ENCODE measurements at places on chromosomes 12 and 14. TPM values are rescaled to one million over a fixed set of nuclear protein-coding genes. Genes with fewer than 3 reads are reported as not detected.

GRCh38 chr12:62783881-62784280 is 151.1 kb downstream of the PPM1H start:
- H3K36me3 ChIP-seq, result no peaks in the 10 kb centered on the region
- no peak overlapping the region for H3K27ac ChIP-seq
- H3K4me3 ChIP-seq, result no peak overlapping the region
- H3K4me1 ChIP-seq, result peaks cover 15% of the 10 kb centered on the region

DNA sequence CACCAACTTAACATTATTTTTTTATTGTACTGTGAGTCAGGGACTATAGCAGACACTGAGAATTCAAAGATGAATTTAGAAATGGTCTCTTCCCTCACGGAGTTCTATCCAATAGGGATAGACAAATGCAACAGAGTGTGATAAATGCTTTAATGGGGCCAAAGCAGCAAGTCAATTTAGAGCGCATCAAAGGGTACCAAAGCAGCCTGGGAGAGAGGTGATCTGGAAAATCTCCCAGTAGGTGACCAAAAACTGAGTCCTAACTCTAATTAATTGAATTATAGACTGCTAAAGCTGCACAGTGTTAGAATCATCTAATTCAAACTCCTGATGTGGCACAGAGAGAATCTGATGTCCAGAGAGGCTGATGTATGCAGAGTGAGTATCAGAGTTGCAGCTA is 2.6 kb downstream of the LIN7A start:
- no peak for DNase-seq
- H3K27ac ChIP-seq, result no peak overlapping the region
- no peak overlapping the region for H3K4me3 ChIP-seq

DNA sequence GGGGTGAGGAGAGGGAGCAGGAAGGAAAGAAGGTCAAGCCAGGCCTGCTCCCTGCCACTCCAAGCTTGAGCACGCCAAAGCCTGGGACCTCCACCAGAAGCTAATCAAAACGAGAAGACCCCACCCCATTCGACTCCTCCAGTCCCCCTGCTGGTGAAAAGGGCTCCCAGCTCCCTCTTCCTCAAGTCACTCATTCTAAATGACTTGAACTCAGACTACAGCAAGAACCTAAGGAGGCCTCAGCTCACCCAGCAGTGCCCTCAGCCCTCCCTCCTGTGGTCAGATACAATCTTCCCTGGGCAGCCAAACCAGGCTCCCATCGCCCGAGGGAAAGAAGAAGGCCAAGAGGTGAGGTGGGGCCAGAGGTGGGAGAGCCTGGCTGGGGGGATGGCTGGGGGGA is 17.4 kb downstream of the HDAC7 start:
- H3K4me1 ChIP-seq, result peaks cover 19% of the 10 kb centered on the region
- H3K27ac ChIP-seq, result no peak overlapping the region
- no peak overlapping the region for H3K4me3 ChIP-seq
- H3K27me3 ChIP-seq, result no peaks in the 10 kb centered on the region
- no peaks in the 10 kb centered on the region for H3K36me3 ChIP-seq
- no peak for DNase-seq

DNA sequence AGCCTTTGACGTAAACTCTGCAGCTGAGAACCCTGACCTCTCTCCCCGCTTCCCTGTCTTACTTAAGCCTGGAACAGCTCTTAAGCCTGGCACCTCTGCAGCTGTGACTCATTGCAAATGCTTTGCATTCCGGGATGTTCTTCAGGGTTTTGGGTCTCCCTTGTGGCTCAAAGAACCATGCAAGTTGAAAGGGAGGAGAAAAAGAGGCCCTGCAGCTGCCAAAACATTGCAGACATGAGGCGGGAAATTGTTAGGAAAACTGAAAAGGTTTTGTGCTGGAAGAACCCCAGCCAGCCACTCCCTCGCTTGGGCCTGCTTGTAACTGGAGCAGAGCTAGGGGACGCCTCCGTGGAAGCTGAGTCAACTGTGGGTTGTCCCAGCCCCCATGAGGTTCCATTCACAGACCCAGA is 60.2 kb upstream of the FERMT2 start:
- peak overlapping the region; percentile 81 for H3K27ac ChIP-seq
- H3K4me3 ChIP-seq, result no peak overlapping the region
- no peaks in the 10 kb centered on the region for H3K27me3 ChIP-seq
- H3K36me3 ChIP-seq, result no peaks in the 10 kb centered on the region
- peaks cover 13% of the 10 kb centered on the region for H3K4me1 ChIP-seq

- no peaks in the 10 kb centered on the region for H3K4me1 ChIP-seq
- H3K27ac ChIP-seq, result no peak overlapping the region
- DNase-seq, result no peak
Observed at GRCh38 chr12:124213666-124214347, 81.1 kb upstream of the RFLNA start.

GRCh38 chr14:32542507-32542906 is 213.4 kb downstream of the AKAP6 start:
- H3K27me3 ChIP-seq, result no peaks in the 10 kb centered on the region
- no peak for DNase-seq
- H3K36me3 ChIP-seq, result no peaks in the 10 kb centered on the region

DNA sequence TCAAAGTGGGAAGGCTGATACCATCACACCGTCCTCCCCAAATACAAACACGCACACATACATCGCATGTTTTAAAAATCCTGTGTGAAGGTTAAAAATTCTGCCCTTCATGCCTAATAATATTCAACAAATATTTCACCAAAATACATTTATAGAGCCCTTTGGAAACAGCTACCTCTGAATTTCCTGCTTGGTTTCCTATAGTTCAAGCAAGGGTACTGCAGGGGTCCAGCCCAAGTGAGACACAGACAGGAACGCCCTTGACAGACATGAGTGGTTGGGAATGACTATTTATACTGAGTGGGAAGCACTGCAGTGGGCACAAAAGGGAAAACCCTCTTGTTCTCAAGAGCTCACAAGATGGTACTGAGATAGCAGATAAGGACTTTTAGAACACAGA is 51.0 kb downstream of the ST8SIA1 start:
- H3K36me3 ChIP-seq, result no peaks in the 10 kb centered on the region
- no peak for DNase-seq
- H3K27ac ChIP-seq, result no peak overlapping the region
- no peak overlapping the region for H3K4me3 ChIP-seq
- no peaks in the 10 kb centered on the region for H3K4me1 ChIP-seq

DNA sequence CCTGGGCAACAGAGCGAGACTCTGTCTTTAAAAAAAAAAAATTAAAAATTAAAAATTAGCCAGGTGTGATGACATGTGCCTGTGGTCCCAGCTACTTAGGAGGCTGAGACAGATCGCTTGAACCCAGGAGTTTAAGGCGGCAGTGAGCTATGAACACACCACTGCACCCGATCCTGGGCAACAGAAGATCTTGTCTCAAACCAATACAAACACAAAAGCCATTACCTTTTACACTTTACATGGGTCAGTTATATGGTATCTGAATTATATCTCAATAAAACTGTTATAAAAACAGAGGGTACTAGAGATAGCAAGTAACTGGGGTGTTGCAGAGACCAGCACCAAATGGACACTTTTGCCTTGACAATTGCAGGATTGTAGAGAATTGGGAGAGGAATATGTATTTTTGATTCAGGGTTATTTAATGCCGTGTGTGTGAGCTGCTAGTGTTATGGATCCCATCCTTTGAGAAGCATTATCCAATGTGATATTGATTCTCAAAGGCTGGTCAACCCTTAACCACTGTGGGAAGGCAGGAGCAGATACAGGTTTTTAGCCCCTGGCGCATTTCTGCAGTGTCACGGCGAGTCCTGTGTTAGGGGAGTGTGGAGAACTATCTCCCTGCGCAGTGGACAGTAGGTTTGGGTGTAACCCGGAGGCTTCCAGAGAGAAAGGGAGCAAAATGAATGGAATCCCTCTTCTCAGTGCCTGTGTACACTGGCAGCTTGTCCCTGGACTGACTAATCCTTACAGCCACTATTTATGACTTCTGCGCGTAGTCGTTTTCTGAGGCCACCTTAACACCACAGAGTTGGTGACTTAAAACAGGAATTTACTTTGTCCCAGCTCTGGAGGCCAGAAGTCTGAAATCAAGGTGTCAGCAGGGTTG is 4.3 kb downstream of the PSMD9 start:
- H3K27ac ChIP-seq, result peak overlapping the region; percentile 89
- no peaks in the 10 kb centered on the region for H3K27me3 ChIP-seq
- H3K4me1 ChIP-seq, result peaks cover 29% of the 10 kb centered on the region
- no peak overlapping the region for H3K4me3 ChIP-seq

DNA sequence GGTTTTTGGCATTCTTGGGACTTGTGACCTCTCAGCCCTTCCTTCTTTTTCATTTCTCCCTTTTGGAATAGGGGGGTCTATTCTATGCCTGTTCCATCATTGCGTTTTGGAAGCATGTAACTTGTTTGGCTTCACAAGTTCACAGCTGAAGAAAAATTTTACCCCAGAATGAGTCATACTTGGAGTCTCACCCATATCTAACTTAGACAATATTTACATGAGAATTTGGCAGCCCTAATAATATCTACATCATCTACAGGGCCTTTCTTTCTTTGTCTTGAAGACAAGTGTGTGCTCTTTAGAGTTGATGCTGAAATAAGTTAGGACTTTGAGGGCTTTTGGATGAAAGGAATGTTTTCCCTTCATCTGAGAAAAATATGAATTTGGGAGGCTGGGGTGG is 1312.9 kb upstream of the FLRT2 start:
- H3K27ac ChIP-seq, result no peak overlapping the region
- no peaks in the 10 kb centered on the region for H3K4me1 ChIP-seq
- no peaks in the 10 kb centered on the region for H3K36me3 ChIP-seq
- no peak for DNase-seq

DNA sequence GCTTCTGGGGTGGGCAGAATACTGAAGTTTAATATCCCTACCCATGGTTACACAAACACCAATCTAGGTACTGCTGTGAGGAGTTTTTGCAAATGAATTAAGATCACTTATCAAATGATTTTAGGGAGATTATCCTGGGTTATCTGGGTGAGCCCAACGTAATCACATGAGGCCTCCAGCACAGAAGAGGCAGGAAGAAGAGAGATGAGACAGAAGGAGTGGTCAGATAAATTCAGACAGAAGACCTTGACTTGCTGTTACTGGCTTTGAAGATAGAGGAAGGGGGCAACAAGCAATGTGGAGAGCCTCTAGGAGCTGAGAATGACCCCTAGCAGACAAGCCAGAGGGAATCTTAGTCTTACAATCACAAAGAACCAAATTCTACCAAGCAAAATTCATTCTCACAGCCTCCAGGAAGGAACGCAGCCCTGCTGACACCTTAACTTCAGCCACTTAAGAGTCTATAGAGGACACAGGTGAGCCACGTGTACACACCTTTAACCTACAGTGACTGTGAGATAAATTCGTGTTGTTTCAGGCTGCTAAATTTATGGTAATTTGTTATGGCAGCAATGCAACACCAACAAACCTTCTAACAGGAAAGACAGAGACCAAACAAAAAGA is 49.4 kb downstream of the FERMT2 start:
- no peak overlapping the region for H3K4me3 ChIP-seq
- H3K27me3 ChIP-seq, result no peaks in the 10 kb centered on the region
- H3K36me3 ChIP-seq, result no peaks in the 10 kb centered on the region
- no peak overlapping the region for H3K27ac ChIP-seq
- no peaks in the 10 kb centered on the region for H3K4me1 ChIP-seq
- no peak for DNase-seq

DNA sequence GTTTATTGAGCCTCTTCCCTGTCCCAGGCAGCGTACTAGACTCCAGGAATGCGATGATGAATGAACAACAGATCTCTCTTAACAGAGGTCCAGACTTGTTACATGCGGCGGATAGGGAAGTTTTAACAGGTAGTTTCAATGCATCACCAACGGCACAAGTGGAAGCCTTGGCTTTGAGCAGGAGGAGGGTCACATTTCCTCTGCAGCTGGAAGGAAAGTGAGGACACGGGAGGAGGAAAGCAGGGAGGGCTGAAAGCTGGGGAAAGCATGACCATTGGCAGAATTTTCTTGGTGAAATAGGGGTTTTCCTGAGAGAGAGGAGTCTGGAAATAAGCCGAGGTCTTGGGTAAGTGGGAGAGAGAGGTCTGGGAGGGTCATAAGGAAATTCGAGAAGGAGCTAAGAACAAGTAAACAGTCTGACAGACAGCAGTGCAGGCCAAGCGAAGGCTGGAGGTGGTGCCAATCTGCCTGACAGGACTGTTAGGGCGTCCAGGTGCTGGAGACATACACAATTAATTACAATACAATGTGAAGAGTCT is 15.4 kb downstream of the BHLHE41 start:
- no peaks in the 10 kb centered on the region for H3K27me3 ChIP-seq
- H3K4me3 ChIP-seq, result no peak overlapping the region
- H3K27ac ChIP-seq, result no peak overlapping the region
- H3K36me3 ChIP-seq, result no peaks in the 10 kb centered on the region
- peak; percentile 16 for DNase-seq

DNA sequence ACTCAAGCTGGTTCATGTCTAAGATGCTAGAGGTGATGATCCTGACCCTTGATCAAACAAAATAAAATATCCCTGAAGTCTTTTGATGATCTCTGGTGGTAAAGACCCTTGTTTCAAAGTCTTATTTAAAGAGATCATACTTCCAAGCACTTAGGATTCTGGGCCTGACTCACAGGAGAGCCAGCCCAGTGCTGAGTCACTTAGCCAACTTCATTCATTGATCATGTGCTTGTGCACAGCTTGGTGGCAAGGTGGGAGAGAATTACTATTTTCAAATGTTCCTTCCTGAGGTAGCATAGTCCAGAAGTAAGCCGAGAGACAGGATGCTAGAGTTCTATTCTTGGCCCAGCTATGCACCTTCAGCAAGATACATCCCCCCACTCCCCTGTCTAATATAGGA is 40.6 kb downstream of the SCN8A start:
- no peaks in the 10 kb centered on the region for H3K4me1 ChIP-seq
- DNase-seq, result peak; percentile 8
- no peaks in the 10 kb centered on the region for H3K36me3 ChIP-seq
- H3K4me3 ChIP-seq, result no peak overlapping the region
- no peaks in the 10 kb centered on the region for H3K27me3 ChIP-seq

DNA sequence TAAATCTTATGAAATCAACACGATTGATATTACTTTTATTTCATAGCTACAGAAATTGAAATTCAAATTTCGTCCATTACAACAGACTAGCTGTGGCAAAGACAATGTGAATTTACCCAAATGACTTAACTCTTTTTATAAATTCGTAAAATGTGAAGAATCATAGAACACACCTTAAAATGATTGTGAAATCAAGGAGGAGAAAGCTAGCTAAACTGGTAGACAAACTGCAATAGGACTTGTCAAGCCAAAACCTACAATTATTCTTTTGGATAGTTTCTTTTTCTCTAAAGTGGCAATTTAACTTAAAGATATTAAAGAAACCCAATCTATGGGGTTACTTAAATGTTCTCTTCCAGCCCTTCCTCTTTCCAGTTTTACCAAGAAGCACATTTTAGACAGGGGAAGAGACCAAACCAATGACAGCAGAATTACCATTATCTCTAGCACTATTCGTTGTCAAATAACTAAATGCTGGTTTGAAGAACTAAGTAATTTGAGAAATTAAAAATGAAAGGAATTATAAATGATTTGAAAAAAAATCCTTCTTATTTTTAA is 807 bp upstream of the SLC16A7 start:
- no peak for DNase-seq
- no peaks in the 10 kb centered on the region for H3K36me3 ChIP-seq
- H3K27me3 ChIP-seq, result no peaks in the 10 kb centered on the region
- peaks cover 13% of the 10 kb centered on the region for H3K4me1 ChIP-seq

The HOXC13 gene
- total RNA-seq, result 0.20 TPM

The PDZRN4 gene
- 2.3 TPM for total RNA-seq

The PKP2 gene
- 58.0 TPM for total RNA-seq

The SSPN gene
- 4.1 TPM for total RNA-seq

The SLC5A8 gene
- not detected for total RNA-seq

The FAIM2 gene
- total RNA-seq, result 1.4 TPM

Data from hepatocyte (in vitro differentiated cells).